ENCODE measurements at places on chromosomes 7 and 10. TPM values are rescaled to one million over a fixed set of nuclear protein-coding genes. Genes with fewer than 3 reads are reported as not detected.
A peak's percentile ranks its signal among the peaks of the same experiment; 100 is the strongest.

The OPALIN gene
- total RNA-seq, result not detected

The SLC25A40 gene
- 10.7 TPM for total RNA-seq

DNA sequence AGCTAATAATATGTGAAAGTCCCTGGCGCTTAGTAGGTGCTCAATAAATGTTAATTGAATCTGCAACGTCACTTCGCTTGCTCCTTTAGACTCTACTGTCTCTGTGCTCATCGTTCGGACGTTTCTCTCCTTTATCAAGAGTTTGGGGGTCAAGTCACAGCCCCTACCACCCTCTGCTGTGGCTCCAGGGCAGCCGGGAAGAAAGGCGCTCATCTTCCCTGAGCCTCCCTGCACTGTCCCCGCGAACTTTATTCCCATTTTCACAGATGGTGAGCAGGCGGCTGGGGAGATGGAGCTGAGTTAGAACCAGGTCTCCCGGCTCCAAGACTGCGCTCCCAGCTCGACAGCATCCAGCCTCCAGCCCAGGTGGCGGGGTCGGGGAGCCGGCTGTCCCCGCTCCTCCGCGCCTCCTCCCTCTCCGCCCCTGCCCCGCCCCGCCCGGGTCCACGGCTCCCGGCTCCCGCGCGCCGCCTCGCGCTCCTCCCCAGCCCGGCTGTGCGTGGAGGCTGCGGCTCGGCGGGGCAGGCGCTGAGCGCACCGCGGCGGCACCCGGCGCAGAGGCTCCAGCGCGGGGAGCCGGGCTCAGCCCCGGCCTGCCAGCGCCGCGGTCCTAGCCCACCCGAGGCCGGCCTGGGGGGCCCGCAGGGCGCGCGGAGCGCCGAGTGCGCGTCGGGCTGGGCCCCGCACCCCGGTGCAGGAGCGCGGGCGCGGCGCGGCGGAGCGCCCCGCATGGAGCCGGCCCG, at the start of gene CLEC2L:
CLEC2L (plus strand) TSS at position 487 of the 743 bp plus-strand sequence; CDS start at position 730, 243 bp downstream.
- peak; percentile 86 for DNase-seq

GRCh38 chr10:71158902-71159301, 53.5 kb upstream of the UNC5B start:
- DNase-seq, result no peak

- no peak for DNase-seq
Observed at GRCh38 chr7:91847876-91848588, 32.5 kb downstream of the MTERF1 start.

- DNase-seq, result no peak
Observed at GRCh38 chr10:4041635-4042034, 256.6 kb upstream of the KLF6 start.

- no peak for DNase-seq
Observed at GRCh38 chr7:46068159-46068558, 147.1 kb upstream of the IGFBP3 start.

DNA sequence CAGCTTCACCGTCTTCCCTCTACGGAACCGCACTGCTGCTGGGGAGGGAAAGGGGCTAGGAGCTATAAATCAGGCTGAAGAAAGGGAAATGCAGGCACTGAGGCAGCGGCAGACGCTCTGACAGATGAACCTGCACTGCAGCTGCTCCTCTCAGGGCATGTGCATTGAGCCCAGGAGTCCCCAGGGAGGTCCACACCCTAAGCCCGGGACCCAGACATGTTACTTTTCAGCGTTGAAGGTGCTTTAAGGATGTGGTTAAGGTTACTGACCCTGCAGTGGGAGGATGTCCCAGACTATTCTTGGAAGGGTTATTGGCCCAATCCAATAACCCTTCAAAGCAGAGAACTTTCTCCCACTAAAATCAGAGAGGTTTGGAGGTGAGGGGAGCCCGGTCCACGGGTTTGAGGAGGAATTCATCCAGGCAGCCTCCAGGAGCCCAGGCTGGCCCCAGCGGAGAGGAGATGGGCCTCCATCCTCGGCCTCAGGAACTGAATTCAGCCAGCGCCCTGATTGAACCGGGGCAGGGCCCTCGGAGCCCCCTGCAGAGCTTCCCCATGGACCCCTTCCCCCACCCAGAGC, 75.4 kb downstream of the ADARB2 start:
- DNase-seq, result no peak

All from H7 (cell line).